ENCODE measurements at places on chromosomes 1 and 21. TPM values are rescaled to one million over a fixed set of nuclear protein-coding genes. Genes with fewer than 3 reads are reported as not detected.

DNA sequence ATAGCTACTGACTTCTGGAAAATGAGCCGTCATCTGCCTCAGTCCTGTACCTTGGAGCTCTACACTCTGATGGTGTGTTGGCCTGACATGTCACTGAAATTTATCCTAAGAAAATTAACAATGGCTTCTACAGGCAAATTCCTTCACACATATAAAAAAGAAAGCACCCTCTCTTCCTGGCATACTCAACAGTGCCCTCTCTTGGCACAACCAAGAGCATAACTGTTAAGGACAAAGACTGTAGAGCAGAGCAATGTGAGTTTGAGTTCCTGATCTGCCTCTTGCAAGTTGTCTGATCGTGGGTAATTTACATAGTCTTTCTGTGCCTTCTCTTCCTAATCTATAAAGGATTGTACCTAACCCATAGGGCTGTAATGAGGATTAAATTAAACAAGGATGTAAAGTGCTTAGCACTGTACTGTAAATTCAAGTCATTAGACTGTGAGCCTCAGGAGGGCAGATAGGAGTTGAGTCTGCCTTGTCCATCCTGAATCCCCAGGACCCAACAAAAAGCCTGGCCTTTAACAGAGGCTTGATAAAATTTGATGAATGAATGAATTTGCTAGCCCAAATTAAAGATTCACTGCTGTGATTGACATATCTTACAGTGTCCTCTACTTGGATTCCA, 83.5 kb downstream of the SYF2 start:
- H3K4me3 ChIP-seq, result no peak overlapping the region
- no peaks in the 10 kb centered on the region for H3K27me3 ChIP-seq
- H3K36me3 ChIP-seq, result no peaks in the 10 kb centered on the region
- H3K4me1 ChIP-seq, result no peaks in the 10 kb centered on the region

DNA sequence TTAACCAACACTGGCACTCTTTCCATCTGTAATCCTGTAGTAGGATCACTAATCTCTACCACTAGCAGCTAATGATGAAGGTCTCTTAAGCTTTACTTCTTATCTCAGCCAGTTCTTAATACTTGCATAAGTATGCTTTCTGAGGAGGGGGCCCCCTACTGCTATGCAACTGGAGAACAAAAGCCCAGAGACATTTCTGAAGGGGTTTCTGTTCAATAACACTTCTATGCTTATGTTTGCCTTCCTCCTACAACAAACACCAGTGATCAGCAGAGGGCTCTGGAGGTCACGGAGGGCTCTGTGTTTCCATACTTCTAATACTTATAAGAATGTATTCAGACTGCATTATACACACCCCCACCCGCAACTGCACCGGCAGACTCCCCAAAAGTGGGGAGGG, 215.8 kb downstream of the BARHL2 start:
- H3K4me1 ChIP-seq, result no peaks in the 10 kb centered on the region
- no peak overlapping the region for H3K27ac ChIP-seq
- H3K36me3 ChIP-seq, result no peaks in the 10 kb centered on the region
- H3K4me3 ChIP-seq, result no peak overlapping the region

DNA sequence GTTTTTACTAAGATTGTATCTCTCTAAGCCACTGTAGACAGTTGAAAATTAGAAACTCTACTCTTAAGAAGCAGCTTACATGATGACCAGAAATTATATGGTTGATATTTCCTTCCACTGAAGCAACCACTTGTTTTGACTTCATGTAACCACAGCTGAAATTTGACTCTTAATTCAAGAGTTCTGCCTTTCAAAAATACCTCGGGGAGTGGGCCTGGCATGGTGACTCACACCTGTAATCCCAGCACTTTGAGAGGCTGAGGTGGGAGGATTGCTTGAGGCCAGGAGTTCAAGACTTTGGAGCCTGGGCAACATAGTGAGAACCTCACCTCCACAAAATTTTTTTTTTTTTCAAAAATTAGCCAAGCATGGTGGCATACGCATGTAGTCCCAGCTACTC, 4.3 kb downstream of the AMPD1 start:
- no peaks in the 10 kb centered on the region for H3K4me1 ChIP-seq
- no peaks in the 10 kb centered on the region for H3K36me3 ChIP-seq
- H3K27ac ChIP-seq, result no peak overlapping the region
- no peak overlapping the region for H3K4me3 ChIP-seq
- DNase-seq, result no peak
- H3K27me3 ChIP-seq, result no peaks in the 10 kb centered on the region

DNA sequence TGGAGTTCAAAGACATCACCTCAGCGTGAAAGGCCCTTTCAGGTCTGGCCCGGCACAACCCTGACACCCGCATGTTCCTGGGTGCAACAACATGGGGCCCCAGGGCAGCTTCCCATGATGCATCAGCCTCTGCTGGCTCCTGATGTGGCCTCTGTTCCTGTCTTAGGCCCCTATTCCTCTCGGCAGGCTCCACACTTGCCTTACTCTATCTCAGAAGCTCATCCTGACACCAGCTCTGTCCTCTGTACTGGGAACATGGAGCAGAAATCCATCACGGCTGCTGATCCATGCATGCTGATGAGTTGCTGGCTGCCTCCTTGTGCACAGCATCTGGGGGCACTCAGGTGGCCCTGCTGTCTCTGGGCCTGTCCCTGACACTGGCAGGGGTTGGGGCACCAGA, 74.6 kb downstream of the ADARB1 start:
- no peaks in the 10 kb centered on the region for H3K27me3 ChIP-seq
- no peak overlapping the region for H3K4me3 ChIP-seq
- no peak overlapping the region for H3K27ac ChIP-seq
- DNase-seq, result no peak

DNA sequence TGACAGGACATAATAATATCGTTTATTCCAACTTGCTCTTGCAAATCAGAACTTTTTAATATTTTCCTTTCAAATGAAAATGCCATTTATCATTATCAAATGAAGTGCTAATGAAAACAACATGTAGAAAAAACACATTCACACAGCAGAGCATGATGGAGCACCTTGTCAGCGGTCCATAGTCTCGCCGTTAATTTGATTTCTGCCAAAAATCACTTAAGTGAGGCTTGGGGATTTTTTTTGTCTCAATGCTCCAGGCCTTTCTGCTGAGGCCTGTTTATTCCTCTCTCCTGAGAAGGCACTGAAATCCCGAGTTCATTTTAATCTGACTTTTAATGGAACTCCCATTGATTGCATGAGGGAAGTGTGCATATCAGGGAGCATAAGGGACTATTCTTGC, 122.5 kb downstream of the ELAVL4 start:
- no peak for DNase-seq
- H3K27ac ChIP-seq, result no peak overlapping the region
- H3K4me1 ChIP-seq, result no peaks in the 10 kb centered on the region
- no peaks in the 10 kb centered on the region for H3K27me3 ChIP-seq

- no peak overlapping the region for H3K27ac ChIP-seq
- H3K4me3 ChIP-seq, result no peak overlapping the region
- DNase-seq, result peak; percentile 11
- H3K36me3 ChIP-seq, result no peaks in the 10 kb centered on the region
- H3K4me1 ChIP-seq, result peaks cover 17% of the 10 kb centered on the region
These were observed 82.0 kb upstream of the GCLM start for GRCh38 chr1:93991271-93991670.

- H3K4me1 ChIP-seq, result no peaks in the 10 kb centered on the region
- no peak for DNase-seq
- no peak overlapping the region for H3K4me3 ChIP-seq
- no peaks in the 10 kb centered on the region for H3K27me3 ChIP-seq
- H3K27ac ChIP-seq, result no peak overlapping the region
These were observed 59.5 kb upstream of the WLS start for GRCh38 chr1:68291688-68292384.

DNA sequence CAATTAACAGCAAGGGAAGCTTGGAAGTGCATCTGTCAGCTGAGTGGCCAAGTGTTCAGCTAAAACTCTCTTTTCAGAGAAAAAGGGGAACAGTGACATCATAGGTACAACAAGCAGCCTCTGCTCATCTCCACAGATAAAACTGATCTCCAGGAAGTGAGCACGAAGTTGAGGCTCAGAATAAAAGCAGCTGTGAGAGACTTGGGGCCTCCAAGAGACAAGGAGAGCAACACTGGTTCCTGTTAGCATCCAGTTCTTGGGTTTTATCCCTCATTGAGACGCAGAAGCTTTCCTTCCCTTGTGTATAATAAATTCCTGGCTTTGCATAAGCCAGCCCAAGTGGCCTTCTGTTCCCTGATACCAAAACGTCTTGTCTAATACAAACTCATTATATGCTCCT, 20.0 kb upstream of the CNN3 start:
- no peak for DNase-seq
- H3K27ac ChIP-seq, result peak overlapping the region; percentile 66
- H3K36me3 ChIP-seq, result no peaks in the 10 kb centered on the region

GRCh38 chr1:6690186-6690585, 11.4 kb downstream of the DNAJC11 start:
- H3K4me1 ChIP-seq, result peaks cover 8% of the 10 kb centered on the region
- no peak for DNase-seq
- H3K27ac ChIP-seq, result no peak overlapping the region
- H3K27me3 ChIP-seq, result no peaks in the 10 kb centered on the region

- no peak overlapping the region for H3K4me3 ChIP-seq
- no peak overlapping the region for H3K27ac ChIP-seq
- H3K36me3 ChIP-seq, result no peaks in the 10 kb centered on the region
- H3K27me3 ChIP-seq, result no peaks in the 10 kb centered on the region
- DNase-seq, result no peak
These were observed 323.0 kb upstream of the ADGRL2 start for GRCh38 chr1:81477710-81478109.

GRCh38 chr21:41621513-41621912, 113.6 kb upstream of the TMPRSS2 start:
- H3K27me3 ChIP-seq, result no peaks in the 10 kb centered on the region
- no peaks in the 10 kb centered on the region for H3K36me3 ChIP-seq
- no peak overlapping the region for H3K4me3 ChIP-seq
- peak overlapping the region; percentile 17 for H3K27ac ChIP-seq
- DNase-seq, result no peak

- no peaks in the 10 kb centered on the region for H3K36me3 ChIP-seq
- no peak for DNase-seq
- H3K27ac ChIP-seq, result no peak overlapping the region
- no peaks in the 10 kb centered on the region for H3K27me3 ChIP-seq
- peaks cover 27% of the 10 kb centered on the region for H3K4me1 ChIP-seq
These were observed 51.5 kb downstream of the CNST start for GRCh38 chr1:246617768-246618167.

Gene CYP4Z1
- 1.2 TPM for total RNA-seq

Gene ENAH
- 62.4 TPM for total RNA-seq

Gene EFNA4
- total RNA-seq, result 13.8 TPM

Gene SNAPIN
- total RNA-seq, result 43.2 TPM

Gene IGSF21
- 3.2 TPM for total RNA-seq

Gene NEGR1
- total RNA-seq, result 19.2 TPM

Gene NPHS2
- total RNA-seq, result not detected

Gene FCGR1A
- 4.4 TPM for total RNA-seq

Gene TAF12
- total RNA-seq, result 14.2 TPM

Gene OLFML2B
- total RNA-seq, result 12.8 TPM

Gene SYT11
- total RNA-seq, result 20.9 TPM
